Cortex of kidney (tissue), 1 donor: ENCODE measurements at places on chromosomes 5 and 9.

GRCh38 chr5:113376640-113377039 lies 58.1 kb downstream of the TSSK1B start:
- no peak for DNase-seq

GRCh38 chr5:107805166-107805565 lies 134.4 kb upstream of the EFNA5 start:
- no peak for DNase-seq

DNA sequence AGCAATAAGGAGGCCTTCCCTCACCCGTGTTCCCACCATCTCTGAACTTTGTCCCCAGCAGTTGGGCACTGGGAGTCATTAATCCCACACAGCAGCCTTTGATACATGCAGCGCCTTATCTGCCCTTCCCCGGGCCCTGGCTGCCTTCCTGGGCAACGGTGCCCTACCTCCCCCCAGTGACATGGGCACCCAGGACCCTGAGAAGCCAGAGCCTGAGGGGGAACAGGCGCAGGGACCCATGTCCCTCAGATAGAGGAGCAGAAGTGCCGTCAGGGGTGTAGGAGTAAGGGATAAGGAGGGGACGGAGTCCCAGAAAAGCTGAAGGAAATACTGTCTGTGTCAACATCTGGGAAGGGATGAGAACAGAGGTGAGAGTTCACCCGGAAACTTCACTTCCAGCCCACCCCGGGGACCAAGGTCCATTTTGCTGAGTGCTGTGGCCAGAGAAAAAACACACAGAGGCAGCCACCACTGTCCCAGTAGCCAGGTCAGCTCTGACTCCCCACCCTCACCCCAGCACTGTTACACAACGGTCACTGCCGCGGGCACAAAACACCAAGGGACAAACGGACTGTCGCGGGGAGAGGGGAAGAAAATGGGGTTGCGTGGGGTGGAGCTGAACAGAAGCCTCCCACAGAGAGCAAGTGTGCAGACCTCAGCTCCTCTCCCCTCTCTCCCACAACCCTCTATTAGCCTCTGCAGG lies 3.8 kb downstream of the PCDH1 start:
- no peak for DNase-seq

GRCh38 chr5:52947208-52947607 lies 41.9 kb upstream of the ITGA2 start:
- no peak for DNase-seq

DNA sequence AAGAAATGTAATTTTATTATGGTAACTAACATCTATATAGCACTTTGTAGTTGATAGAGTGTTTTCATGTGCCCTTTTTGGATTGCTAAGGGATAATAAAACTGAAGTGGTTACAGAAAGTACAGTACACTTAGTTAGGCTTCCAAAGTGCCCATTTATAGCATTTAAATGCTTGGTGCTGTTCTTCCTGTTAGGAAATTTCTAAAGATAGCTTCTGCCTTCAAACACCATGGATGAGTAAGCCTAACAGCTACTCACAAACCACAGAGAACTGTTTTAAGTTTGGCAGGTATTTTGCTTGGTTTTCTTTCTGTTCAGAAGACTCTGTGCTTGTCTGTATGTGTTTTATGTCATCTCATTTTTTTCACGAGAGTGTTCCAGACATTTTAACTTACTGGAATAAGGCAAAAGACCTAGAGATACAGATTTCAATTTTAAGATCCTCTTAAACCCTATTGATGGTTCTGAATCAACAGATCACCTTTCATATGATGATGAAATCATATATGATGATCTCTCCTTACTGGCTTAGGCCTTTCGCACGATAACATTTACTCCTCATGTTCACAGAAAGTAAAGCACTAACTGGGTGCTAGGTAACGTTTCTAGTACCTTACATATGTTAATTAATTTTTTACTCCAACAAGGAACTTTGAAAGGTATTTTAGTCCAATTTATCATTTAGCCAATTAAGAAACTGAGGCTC lies 4.4 kb downstream of the RIMOC1 start:
- DNase-seq, result no peak

DNA sequence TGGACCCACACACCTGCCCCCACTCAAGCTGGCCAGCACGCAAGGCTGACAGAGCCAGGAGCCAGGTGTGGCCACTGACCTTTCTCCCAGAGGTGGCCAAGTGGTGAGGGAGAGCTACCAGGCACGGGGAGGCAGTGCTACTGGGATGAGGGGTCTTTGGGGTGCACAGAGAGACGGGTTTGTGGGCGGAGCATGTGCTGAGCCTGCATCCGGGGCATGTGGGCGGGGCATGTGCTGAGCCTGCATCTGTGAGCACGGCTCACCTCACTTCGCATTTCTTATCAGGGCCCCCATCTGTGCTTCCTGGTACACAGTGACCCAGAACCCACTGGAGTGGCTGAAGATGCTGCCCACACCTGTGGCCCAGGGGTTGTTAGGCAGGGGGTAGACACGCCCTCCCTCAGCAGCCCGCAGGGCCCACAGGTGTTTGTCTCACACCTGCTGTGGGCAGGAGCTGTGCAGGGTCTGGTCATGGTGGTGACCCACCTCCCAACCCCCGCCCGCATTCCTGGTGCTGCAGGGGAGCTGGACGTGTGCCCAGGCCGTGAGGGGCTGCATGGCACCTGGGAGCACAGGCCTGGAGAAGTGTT lies 21.5 kb downstream of the CCDC187 start:
- DNase-seq, result no peak

- DNase-seq, result no peak
Observed at GRCh38 chr5:78405829-78406750, 45.7 kb downstream of the SCAMP1 start.

GRCh38 chr9:72322259-72322658 lies 42.7 kb downstream of the ZFAND5 start:
- DNase-seq, result no peak

GRCh38 chr9:95096807-95097206 lies 220.7 kb downstream of the FANCC start:
- no peak for DNase-seq

DNA sequence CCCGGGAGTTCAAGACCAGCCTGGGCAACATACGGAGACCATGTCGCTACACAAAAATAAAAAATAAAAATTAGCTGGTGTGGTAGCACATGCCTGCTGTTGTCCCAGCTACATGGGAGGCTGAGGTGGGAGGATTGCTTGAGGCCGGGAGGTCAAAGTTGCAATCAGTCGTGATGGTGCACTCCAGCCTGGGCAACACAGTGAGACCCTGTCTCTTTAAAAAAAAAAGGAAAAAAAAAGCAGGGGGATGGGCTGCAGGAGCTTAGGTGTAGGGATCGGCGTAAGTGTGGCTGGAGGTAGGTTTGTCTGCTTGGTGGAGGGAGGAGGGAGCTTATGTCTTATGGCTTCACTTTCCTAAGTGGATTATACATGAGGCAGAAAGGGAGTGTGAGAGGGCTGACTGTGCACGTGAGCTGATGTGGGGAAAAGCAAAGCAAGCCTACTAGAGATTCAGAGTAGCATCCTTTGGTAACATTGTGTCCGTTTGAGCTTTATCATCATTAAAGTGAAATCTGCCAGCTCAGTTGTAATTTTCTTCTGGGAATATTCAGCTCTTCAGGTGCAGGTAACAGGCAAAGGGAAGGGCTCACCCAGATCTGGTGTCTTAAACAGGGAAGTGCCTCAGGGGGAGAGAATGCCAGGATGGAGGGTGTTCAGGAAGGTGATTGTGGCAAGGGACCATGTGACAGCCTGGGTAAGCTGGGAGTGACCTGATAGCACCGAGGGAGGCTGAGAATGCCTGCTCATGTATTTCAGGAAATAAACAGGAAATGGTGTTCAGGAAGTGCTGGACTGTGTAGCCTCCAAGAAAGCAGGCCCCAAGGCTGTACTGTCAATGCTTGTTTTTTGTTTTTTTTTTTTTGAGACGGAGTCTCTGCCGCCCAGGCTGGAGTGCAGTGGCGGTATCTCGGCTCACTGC lies 17.6 kb upstream of the SETX start:
- no peak for DNase-seq

DNA sequence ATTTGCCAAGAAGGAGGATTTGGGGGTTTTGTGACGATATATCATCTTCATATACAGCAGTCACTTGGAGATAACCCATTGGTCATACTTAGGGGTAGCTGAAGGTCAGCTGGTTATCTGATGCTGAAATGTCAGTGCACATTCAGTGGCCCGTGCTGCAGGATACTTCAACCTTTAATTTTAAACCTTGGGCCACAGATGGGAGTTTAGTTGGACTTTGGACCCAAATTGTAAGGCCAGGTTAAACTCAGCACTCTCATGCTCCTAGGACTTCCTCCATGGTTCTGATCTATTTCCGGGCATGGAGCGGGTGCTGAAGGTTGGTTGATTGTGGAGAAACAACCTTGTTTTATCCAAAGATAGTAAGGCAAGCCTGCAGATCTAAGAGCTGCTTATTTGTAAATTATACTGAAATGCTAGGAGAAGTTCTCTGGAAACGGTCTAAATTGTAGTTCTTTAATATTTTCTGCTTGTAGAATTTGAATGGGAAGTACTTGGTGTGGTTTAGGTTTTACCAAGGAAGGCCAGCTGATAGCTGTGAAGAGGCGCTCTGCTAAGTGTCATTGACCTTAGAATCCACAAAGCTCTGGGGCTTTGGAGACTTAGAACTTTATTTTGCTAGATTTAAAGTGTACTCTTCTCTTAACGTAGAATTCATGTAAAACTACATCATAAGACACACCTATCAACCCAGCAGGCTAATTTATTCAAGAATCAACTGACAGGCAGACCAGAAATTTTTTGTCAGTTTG lies 38.6 kb downstream of the SLC44A1 start:
- DNase-seq, result no peak

GRCh38 chr9:135890190-135891026 lies 16.9 kb downstream of the CAMSAP1 start:
- DNase-seq, result no peak

DNA sequence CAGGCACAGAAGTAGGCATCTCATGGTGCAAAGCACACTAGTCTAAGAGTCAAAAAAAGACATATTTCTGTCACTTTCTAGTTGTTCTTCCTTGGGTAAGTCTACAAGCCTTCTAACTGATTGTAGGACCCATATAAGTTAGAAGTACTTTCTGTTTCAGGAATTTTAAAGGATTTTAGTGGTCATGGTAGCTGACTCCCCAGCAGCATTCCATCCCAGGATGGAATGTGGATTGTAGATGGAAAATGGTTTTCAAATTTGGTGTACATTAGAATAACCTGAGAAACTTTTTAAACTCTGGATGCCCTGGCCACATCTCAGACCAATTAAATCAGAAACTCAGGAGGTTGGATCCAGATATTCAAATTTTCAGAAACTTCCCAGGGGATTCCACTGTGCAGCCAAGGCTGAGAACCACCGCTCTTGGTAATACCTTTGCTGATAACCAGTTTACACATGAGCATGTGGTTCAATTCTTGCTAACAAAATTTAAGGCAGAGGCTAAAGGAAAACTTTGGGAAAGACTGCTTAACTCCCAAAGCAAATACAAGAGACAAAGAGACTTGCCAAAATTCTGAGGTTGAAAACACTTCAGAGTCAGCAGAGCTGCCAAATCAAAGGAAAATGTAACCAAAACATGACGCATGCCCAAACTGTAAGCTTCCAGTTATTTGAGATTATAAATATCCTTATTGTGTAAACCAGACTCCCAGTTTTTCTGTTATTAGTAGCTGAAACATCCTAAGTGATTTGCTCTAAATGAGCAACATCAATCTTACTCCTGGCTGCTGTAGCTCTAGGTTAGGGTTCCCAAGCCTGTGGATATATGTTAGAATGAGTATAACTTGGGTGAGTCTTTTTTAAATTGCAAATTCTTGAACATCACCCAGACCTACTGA lies 145.4 kb upstream of the MTAP start:
- no peak for DNase-seq

DNA sequence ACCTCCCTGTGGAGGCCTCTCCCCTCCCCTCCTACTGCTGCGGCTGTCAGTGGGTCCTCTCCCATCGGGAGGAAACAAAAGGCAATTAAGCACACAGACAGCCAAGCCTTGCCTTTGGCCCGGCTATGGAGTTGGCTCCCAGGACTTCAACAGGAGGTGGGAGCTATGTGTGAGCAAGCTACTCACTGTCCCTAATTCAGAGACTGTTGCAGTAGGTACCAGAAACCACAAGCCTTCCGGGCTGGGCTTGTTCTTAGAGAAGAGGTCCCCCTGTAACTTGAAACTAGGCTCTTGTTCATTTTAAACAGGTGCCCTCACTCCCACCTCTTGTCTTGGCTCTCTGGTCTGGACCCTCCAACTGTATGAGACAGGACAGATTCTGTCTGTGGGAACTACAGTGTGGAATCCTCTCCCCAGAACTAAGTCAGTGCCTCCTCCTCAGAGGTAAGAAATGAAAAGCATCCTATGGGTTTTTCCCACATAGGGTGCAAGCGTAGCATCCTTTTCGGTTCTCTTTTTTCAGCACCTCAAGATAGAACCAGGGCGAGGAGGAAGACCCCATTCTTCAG lies 561.1 kb downstream of the EBF1 start:
- DNase-seq, result no peak

DNA sequence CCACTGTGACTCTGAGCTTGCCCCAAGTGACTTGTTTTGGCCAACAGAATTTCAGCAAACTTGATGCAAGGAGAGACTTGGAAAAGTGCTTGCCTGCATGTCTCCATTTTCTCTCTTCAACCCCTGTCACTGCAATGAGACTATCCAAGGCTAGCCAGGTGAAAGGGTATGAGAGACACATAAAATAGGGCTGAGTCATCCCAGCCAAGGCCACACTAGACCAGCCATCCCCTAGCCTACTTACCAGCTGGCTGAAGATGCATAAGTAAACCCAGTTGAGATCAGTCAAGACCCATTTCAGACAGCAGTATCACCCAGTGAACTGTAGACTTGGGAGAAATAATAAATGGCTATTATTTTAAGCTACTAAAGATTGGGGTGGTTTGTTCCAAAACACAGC lies 52.9 kb upstream of the VLDLR start:
- no peak for DNase-seq

- no peak for DNase-seq
Observed at GRCh38 chr5:128284236-128284635, 200.7 kb downstream of the SLC12A2 start.

- DNase-seq, result no peak
Observed at GRCh38 chr5:96377167-96377566, 55.9 kb downstream of the PCSK1 start.

- no peak for DNase-seq
Observed at GRCh38 chr5:5025098-5025773, 114.9 kb upstream of the ADAMTS16 start.

- DNase-seq, result no peak
Observed at GRCh38 chr5:118637947-118638670, 350.2 kb downstream of the DTWD2 start.

- DNase-seq, result no peak
Observed at GRCh38 chr9:21779397-21779796, 23.0 kb upstream of the MTAP start.

DNA sequence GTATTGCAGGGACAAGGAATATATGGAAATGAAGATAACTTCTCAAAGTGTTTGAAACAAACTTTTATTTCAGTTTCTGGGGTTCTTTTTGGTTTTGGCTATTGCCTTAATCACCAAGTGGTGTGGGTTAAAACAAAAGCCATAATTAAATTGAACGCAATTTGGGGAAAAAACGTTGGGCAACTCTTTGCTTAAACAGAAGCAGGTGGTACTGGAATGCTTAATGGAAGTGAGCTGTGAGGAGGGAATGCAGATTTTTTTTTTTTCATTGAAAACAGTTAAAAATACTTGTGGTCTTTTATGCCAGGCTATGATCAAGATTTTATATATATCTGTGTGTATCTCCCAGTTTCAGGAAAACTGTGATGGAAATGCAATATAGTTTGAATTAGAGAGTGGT lies 195.7 kb upstream of the TUT7 start:
- no peak for DNase-seq

- no peak for DNase-seq
Observed at GRCh38 chr5:146600376-146600775, 84.4 kb upstream of the GPR151 start.
